ENCODE measurements at places on chromosomes 12 and 14. TPM values are rescaled to one million over a fixed set of nuclear protein-coding genes. Genes with fewer than 3 reads are reported as not detected.

- H3K4me3 ChIP-seq, result no peak overlapping the region
- no peaks in the 10 kb centered on the region for H3K36me3 ChIP-seq
- no peaks in the 10 kb centered on the region for H3K4me1 ChIP-seq
- peak; percentile 52 for DNase-seq
These were observed 19.4 kb downstream of the GPR132 start for GRCh38 chr14:105045710-105046326.

Gene COL2A1
- 0.14 TPM for total RNA-seq

DNA sequence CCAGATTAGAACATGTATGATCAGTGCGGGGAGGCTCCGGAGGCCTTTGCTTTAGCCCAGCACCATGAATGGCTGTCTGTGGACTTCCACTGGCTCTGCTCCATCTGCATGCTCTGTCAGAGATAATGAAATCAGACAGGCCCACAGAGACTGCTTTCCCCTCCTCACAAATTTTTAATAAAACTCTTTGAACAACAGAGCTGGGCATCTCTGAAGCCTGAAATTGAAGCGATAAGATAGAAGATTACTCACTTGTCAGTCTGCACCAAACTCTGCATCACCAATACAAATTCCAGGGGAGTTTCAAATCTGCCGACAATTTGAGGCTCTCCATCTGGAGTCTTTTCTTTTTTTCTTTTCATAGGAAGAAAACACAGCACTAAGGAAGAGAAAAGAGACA is 110.0 kb downstream of the DYRK2 start:
- no peaks in the 10 kb centered on the region for H3K36me3 ChIP-seq
- H3K4me1 ChIP-seq, result peaks cover 9% of the 10 kb centered on the region
- H3K27me3 ChIP-seq, result no peaks in the 10 kb centered on the region
- H3K27ac ChIP-seq, result no peak overlapping the region

- no peak for DNase-seq
- no peaks in the 10 kb centered on the region for H3K36me3 ChIP-seq
- no peak overlapping the region for H3K27ac ChIP-seq
- no peaks in the 10 kb centered on the region for H3K4me1 ChIP-seq
These were observed 394.2 kb downstream of the SOX5 start for GRCh38 chr12:23555180-23555824.

DNA sequence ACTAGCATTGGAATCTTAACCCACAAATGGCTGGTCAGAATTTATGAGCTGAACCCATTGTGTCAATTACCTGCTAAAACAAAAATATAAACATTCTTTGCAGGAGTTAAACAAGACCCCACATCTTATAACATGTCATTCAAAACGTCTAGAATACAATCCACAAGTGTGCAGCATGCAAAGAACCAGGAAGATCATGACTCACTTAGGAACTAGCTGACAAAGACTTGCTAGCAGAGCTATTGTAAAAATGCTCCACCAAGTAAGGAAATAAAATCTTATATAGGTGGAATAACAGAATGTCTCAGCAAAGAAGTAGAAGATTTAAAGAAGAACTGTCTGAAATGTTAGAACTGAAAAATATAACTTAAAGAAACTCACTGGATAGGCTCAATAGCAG is 26.5 kb upstream of the POC1B start:
- no peak overlapping the region for H3K27ac ChIP-seq
- H3K27me3 ChIP-seq, result no peaks in the 10 kb centered on the region
- no peak overlapping the region for H3K4me3 ChIP-seq
- no peaks in the 10 kb centered on the region for H3K36me3 ChIP-seq
- DNase-seq, result no peak

GRCh38 chr14:73731111-73731510 is 16.9 kb upstream of the PNMA1 start:
- no peak overlapping the region for H3K27ac ChIP-seq
- no peak overlapping the region for H3K4me3 ChIP-seq
- DNase-seq, result no peak
- peaks cover 31% of the 10 kb centered on the region for H3K36me3 ChIP-seq

DNA sequence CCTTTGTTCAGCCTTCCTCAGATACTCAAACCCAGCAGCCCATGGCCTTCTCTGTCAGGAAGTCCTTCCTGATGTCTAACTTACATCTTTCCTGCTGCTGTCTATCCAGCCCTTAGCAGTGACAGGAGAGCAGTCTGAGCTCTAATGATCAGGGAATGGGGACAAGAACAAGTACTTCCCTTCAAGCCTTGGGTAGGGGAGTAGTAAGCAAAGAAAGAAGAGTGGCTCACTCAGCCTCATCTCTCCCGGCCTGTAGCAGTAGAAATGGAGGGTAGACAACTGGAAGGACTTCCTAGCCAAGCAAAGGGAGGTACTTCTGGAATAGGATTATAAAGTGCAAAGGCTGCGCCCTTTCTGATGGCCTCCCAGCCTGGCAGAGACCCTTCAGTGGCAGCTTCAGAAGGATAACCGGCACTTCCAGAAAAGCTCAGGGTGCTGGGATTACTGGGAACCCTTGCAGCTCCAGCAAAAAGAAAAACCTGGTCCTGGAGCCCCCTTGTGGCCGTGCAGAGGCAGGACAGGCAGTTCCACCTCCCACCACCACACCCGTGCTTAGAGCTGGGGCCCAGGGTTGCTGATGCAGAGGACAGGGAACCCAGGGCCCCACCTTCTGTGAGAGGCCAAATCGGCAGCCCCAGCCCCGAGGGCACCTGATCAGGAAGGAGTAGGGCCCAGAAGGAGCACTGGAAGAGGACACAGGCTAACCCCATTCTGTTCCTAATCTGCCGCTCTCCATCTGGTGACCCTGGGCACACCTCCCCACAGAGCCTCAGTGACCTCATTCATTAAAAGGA is 12.4 kb upstream of the SMUG1 start:
- no peaks in the 10 kb centered on the region for H3K27me3 ChIP-seq
- DNase-seq, result no peak
- H3K4me3 ChIP-seq, result no peak overlapping the region
- H3K27ac ChIP-seq, result no peak overlapping the region

Gene KRT3
- total RNA-seq, result not detected

Gene CBLN3
- 4.2 TPM for total RNA-seq

DNA sequence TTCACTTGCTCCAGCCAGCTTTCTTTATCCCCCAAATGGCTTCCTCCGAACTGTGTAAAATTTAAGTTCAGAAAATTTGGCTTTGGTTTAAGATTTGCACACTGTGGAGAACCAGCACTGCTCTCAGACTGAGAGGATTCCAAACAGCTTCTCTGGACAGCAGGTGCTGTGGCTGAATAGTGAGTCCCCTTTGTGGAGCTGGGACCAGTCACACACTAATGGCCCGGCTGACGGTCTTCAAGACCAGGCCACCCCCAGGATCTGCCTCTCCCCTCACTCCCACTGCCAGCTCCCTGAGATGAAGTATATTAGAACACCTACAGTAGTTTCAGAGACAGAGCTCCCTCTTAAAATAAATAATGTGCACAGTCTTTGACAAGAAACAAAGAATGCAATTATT is 267.3 kb downstream of the BCAT1 start:
- no peaks in the 10 kb centered on the region for H3K36me3 ChIP-seq
- DNase-seq, result no peak
- no peak overlapping the region for H3K4me3 ChIP-seq
- H3K4me1 ChIP-seq, result no peaks in the 10 kb centered on the region
- H3K27me3 ChIP-seq, result no peaks in the 10 kb centered on the region
- H3K27ac ChIP-seq, result no peak overlapping the region

DNA sequence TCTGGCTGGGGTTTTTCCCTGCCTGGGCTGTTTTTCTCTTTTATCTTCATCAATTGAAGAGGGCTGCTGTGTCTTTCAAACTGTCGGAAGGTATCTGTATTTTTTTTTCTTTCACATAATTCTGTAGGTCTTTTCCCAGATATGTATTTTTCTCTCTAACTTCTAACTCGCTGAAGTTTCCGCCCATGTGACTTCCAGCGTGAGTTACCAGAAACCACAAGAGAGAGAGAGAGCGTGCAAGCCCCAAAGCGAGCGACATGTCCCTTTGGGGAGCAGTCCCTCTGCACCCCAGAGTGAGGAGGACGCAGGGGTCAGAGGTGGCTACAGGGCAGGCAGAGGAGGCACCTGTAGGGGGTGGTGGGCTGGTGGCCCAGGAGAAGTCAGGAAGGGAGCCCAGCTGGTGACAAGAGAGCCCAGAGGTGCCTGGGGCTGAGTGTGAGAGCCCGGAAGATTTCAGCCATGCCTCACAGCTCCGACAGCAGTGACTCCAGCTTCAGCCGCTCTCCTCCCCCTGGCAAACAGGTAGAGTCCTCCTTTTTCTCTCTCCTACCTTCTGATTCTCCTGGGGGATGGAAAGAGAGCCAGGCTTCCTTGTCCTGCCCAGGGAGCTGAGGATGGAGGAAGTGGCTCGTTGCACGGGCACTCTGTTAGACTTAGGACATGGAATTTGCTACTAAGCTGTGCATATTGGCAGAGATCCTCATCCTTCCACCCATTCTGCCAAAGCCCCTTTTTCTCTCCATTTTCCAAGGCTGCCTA is at the start of gene BATF:
BATF (plus strand) TSS at position 246 of the 759 bp plus-strand sequence; CDS start at position 460, 214 bp downstream.
- H3K36me3 ChIP-seq, result no peaks in the 10 kb centered on the region
- H3K27ac ChIP-seq, result no peak within 1 kb of the TSS
- DNase-seq, result no peak
- H3K27me3 ChIP-seq, result no peaks in the 10 kb centered on the region

Gene PUS7L
- total RNA-seq, result 7.6 TPM

DNA sequence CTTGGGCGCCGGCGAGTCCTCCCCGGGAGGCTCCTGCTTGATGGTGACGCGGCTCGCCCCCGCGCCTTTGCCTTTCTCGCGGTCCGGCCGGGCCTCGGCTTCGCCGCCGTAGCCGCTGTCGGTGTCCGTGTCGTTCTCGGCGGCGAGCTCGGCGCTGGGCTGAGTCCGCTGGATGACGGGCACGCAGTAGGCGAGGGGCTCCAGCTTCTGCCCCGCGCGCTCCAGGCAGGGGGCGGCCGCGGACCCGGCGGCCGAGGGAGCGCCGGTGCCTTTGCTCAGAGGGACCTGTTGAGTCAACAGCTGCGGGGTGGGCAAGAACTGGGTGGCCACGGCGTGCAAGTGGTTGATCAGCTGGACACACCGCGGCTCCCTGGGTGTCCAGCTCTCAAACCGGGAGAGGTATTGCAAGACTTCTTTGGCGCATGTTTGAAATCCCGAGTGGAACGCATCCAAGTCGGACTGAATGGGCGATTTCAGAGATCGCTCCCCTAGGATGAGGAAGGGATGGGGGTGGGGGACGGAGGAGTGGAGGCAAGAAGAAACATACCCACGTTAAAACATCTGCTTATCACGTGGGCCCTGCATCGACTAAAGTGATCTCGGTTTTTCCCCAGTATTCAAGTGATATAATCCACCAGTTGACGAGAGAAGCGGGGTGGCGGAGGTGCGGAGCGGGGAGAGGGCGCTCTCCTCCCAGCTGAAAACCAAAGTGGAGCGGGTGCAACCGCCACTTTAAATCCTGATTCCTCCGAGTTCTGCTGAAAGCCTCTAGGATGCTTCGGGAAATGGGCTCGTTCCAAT is 2.0 kb downstream of the BHLHE41 start:
- H3K4me1 ChIP-seq, result peaks cover 29% of the 10 kb centered on the region
- H3K4me3 ChIP-seq, result peak overlapping the region; percentile 91
- DNase-seq, result peak; percentile 26
- H3K36me3 ChIP-seq, result no peaks in the 10 kb centered on the region
- H3K27ac ChIP-seq, result peak overlapping the region; percentile 99
- no peaks in the 10 kb centered on the region for H3K27me3 ChIP-seq

DNA sequence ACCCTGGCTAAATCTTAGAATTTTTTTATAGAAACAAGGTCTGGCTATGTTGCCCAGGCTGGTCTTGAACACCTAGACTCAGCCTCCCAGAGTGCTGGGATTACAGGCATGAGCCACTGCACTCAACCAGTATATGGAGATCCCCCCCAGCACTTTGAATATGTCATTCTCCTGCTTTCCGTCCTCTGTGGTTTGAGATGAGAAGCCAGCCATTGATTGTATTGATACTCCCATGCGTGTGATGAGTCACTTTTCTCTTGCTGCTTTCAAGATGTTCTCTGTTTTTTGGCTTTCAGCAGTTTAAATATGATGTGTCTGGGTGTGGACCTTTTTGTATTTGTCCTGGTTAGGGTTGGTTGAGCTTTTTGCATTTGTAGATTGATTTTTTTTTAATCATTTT is 75.2 kb upstream of the DNM1L start:
- H3K27ac ChIP-seq, result no peak overlapping the region
- H3K36me3 ChIP-seq, result peaks cover 7% of the 10 kb centered on the region

DNA sequence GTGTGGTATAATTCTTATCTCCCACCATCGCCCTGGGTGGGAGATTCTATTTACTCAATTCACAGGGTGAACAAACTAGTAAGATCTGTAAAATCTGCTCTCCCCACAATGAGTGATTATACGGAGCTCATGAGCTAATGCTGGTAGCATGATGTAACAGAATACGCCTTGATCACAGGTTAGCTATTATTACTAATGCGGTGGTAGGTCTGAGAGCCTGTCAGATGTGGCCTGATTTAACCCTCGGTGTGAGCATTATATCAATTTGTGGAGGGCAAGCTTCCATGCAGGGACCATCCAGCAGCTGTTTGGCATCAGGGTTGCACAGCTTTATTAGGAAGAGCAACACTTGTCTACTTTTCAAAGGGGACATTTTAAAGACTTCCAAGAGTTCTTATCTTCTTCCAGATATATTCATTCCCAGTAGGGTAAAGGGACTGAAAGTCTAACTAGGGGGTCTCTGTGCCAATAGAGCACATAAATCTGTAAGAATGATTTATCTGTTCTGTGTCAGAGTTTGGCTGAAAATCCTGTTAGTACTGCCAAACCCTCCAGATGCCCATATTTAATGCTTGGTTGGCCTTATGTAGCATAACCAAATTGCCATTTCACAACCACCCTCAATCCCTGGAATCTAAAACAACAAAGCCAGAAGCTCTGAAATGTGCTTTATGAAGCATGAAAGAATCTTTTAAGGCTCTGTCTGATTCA is 18.7 kb downstream of the TSHR start:
- H3K4me3 ChIP-seq, result no peak overlapping the region
- H3K27me3 ChIP-seq, result no peaks in the 10 kb centered on the region
- DNase-seq, result no peak
- H3K4me1 ChIP-seq, result peaks cover 11% of the 10 kb centered on the region
- H3K36me3 ChIP-seq, result no peaks in the 10 kb centered on the region
- H3K27ac ChIP-seq, result no peak overlapping the region

GRCh38 chr12:39490500-39491282 is 47.8 kb upstream of the KIF21A start:
- no peaks in the 10 kb centered on the region for H3K36me3 ChIP-seq
- H3K4me3 ChIP-seq, result no peak overlapping the region
- no peak for DNase-seq
- no peak overlapping the region for H3K27ac ChIP-seq

- DNase-seq, result no peak
- no peak overlapping the region for H3K27ac ChIP-seq
- no peaks in the 10 kb centered on the region for H3K27me3 ChIP-seq
- no peaks in the 10 kb centered on the region for H3K36me3 ChIP-seq
These were observed 20.1 kb downstream of the MORN3 start for GRCh38 chr12:121649322-121649721.

DNA sequence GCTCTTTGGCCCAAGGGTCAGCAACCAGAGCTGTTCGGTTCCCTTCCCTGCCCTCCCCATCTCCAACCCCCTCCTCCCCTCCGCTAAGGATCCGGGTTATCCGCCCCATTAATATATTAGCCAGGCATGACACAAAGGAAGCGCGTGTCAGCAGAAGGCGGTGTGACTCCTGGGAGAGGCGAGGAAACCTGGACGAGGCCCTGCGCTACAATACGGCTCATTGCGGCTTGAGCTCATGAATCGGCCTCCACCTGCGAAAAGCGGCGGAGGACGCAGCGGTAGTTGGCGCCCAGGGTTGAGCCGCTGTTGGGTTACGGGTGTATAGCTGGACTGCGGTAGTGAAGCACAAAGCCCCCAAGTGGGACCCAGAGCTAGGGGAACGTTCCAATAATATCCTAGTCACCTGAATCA is 9.9 kb downstream of the FOXA1 start:
- no peak overlapping the region for H3K27ac ChIP-seq
- peaks cover 55% of the 10 kb centered on the region for H3K27me3 ChIP-seq
- no peaks in the 10 kb centered on the region for H3K36me3 ChIP-seq

Data from thoracic aorta (tissue), 2 donors.